ENCODE measurements at places on chromosomes 11 and 22. TPM values are rescaled to one million over a fixed set of nuclear protein-coding genes. Genes with fewer than 3 reads are reported as not detected.

The RBMXL2 gene
- 0.08 TPM for total RNA-seq

The GRM5 gene
- under 0.01 TPM for total RNA-seq

The OMP gene
- total RNA-seq = 0.38 TPM

The OR52I2 gene
- not detected for total RNA-seq

The SEC14L2 gene
- 33.7 TPM for total RNA-seq

The DEPDC5 gene
- 8.1 TPM for total RNA-seq

The APOA1 gene
- 1.1 TPM for total RNA-seq

The KIF18A gene
- 7.1 TPM for total RNA-seq

The GSTT2B gene
- 9.5 TPM for total RNA-seq

The KRTAP5-11 gene
- total RNA-seq = not detected

The NXPE2 gene
- total RNA-seq = not detected

All from smooth muscle cell of the coronary artery (primary cell).